ENCODE measurements at places on chromosomes 2 and 18.
A peak's percentile ranks its signal among the peaks of the same experiment; 100 is the strongest.

DNA sequence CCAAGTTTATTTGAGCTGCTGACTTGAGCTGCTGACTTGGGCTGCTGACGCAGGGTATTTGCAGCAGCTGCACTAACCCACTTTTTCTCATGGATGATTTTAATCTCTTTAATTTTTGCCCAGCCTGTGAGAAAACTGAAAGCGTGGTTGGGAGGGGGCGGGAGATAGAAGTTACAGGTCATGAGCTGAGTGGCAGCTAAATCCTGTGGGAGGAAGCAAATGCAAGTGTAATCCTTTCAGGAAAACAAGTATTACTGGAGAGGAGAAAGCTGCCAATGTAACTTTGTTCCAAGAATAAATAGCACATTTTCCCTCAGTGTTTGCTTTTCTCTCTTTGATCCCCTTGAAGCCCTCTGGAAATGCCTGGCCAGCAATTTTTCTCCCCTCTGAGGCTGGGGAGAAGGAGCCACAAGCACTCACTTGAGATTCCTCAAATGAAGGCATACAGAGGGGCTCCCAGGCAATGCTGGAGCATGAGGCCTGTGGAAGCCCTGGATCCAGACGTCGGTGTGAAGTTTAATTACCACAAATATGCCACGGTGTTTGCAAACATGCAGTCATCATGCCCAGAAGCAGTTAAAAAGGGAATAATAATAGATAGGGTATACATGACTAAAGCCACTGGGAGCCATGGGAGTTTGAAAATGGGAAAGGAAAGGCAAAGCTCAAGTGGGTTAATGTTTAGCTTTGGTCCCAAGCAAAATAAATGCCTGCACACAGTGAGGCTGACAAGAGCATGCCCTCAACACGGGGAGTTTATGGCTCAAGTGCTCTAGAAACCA lies 10.4 kb upstream of the EVA1A start:
- no peaks in the 10 kb centered on the region for H3K36me3 ChIP-seq
- H3K27me3 ChIP-seq: no peaks in the 10 kb centered on the region
- no peaks in the 10 kb centered on the region for H3K4me1 ChIP-seq
- no peak overlapping the region for H3K27ac ChIP-seq
- DNase-seq: no peak
- no peak overlapping the region for H3K4me3 ChIP-seq

- no peaks in the 10 kb centered on the region for H3K36me3 ChIP-seq
- no peak for DNase-seq
- no peak overlapping the region for H3K27ac ChIP-seq
- no peaks in the 10 kb centered on the region for H3K4me1 ChIP-seq
- no peaks in the 10 kb centered on the region for H3K27me3 ChIP-seq
Measured at GRCh38 chr18:13243363-13243762, 24.8 kb downstream of the LDLRAD4 start.

DNA sequence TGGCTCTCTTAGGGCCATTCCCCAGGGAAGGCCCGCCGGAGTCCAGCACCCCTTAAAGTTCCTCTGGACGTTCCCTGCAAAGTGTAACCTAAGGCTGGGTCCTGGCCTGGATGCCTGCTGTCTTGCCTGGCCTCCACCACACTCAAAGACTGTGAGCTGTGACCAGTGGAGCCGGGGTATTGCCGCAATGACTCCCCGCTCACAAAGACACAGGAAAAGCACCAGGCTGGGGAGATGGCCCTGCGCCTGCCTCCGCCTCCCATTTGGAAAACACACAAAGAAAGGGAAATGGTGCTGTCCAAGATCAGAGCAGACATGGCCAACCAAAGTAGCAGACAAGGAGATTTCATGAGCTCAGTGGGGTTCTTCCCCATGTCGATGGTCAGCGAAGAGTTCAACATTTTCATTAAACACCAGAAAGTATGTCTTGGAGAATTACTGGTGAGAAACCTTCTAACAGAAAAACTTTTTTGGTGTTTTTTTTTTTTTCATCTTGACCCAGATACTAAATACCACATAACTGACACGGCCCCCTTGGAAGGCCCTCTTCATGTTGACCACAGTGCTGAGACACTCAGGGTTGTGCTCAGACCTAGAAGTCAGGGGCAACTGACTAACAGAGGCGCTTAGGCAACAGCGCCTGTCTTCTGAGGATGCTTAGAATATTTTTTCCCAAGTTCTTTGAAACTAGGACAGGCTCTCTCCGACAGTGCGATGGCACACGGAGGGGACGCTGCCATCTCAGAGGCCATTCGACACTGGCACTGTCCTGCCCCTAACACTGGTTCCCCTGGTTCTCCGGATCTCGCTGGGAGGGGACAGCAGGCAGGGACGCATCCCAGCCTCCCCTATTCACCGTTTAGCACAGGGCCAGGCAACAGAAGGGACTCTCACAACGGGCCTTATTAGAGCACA lies 226.4 kb upstream of the ID2 start:
- no peak overlapping the region for H3K27ac ChIP-seq
- H3K4me1 ChIP-seq: no peaks in the 10 kb centered on the region
- no peak for DNase-seq
- H3K4me3 ChIP-seq: no peak overlapping the region

GRCh38 chr2:224984637-224985036 lies 57.6 kb downstream of the DOCK10 start:
- no peak overlapping the region for H3K27ac ChIP-seq
- H3K4me3 ChIP-seq: no peak overlapping the region
- DNase-seq: no peak
- no peaks in the 10 kb centered on the region for H3K27me3 ChIP-seq

DNA sequence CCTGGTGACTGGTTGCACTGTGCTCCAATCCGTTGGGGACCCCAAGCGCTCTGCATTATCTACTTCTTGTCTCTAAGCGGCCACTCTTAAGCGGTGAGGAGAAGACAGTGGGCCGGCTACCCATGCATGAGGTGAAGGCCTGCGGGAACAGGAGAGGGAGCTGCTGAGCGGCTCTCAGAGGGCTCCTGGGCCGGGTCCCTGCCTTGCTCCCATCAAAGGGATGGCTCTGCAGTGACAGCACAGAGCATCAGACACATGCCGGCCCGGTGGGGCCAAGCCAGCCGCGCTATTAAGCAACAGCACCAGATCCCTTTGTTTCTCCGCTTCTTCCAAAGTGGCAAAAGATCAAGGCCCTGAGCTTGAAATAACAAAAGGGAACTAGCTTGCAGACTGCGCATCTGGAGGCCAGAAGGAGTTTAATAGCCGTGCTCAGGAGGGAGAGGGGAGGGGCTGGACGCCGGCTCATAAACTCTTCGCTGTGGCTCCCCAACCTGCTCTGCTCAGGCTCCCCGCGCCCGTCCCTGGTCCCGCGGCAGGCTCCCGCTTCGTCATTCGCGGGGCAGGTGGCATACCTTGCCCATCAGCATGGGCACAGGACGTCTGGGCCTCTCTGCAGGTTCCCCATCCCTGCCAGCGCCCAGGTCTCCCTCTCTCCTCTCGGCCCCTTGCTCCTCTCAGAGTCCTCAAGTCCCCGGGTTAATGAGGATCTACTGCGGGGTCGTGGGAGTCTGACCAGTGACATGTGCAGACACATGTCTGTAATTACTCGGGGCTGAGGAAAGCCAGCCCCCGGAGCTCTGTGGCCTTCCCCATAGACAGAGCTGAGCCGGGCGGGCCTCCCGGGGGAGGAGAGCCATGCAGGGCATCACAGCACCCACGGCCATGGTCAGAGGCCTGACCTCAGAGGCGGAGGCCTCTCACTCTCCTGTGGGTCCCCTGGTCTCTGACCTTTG lies 96.7 kb downstream of the ASB1 start:
- DNase-seq: peak; percentile 67
- H3K27me3 ChIP-seq: no peaks in the 10 kb centered on the region
- no peak overlapping the region for H3K27ac ChIP-seq
- H3K4me1 ChIP-seq: no peaks in the 10 kb centered on the region
- H3K4me3 ChIP-seq: no peak overlapping the region
- H3K36me3 ChIP-seq: no peaks in the 10 kb centered on the region

GRCh38 chr2:181140414-181140813 lies 160.0 kb downstream of the UBE2E3 start:
- no peaks in the 10 kb centered on the region for H3K27me3 ChIP-seq
- H3K4me1 ChIP-seq: no peaks in the 10 kb centered on the region
- no peak for DNase-seq

DNA sequence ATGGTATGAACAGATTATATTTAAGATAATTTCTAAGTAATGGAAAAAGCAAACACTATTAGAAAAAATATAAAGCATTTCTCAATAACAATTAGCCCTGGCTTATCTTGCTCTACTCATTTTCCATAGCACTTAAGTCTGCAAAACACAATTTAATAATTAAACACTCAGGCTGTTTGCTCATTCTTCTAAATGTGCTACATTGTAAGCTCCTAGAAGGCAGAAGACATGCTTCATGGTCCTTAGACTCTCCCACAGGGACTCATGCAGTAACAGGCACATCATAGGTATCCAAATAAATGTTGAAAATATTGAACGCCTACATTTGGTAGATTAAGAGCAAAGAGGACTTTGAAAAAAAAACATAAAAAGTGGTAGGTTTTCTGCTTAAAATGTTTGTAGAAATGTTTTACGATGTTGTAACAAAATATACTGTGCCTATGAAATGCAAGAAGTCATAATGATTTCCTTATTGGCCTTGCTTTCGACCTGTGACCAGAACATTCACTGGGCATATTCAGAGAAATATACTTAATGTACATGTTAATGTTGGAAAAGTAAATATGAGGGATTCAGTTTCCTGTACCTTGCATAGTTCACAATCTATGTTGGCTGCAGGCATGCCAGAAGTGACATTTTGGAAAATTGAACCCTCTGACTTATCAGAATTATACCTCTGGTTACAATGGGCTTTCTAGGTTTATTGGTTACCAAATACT lies 27.2 kb downstream of the G6PC2 start:
- no peaks in the 10 kb centered on the region for H3K36me3 ChIP-seq
- no peak overlapping the region for H3K4me3 ChIP-seq
- H3K27ac ChIP-seq: no peak overlapping the region
- no peaks in the 10 kb centered on the region for H3K27me3 ChIP-seq
